ENCODE measurements at places on chromosomes 1 and 21. TPM values are rescaled to one million over a fixed set of nuclear protein-coding genes. Genes with fewer than 3 reads are reported as not detected.

DNA sequence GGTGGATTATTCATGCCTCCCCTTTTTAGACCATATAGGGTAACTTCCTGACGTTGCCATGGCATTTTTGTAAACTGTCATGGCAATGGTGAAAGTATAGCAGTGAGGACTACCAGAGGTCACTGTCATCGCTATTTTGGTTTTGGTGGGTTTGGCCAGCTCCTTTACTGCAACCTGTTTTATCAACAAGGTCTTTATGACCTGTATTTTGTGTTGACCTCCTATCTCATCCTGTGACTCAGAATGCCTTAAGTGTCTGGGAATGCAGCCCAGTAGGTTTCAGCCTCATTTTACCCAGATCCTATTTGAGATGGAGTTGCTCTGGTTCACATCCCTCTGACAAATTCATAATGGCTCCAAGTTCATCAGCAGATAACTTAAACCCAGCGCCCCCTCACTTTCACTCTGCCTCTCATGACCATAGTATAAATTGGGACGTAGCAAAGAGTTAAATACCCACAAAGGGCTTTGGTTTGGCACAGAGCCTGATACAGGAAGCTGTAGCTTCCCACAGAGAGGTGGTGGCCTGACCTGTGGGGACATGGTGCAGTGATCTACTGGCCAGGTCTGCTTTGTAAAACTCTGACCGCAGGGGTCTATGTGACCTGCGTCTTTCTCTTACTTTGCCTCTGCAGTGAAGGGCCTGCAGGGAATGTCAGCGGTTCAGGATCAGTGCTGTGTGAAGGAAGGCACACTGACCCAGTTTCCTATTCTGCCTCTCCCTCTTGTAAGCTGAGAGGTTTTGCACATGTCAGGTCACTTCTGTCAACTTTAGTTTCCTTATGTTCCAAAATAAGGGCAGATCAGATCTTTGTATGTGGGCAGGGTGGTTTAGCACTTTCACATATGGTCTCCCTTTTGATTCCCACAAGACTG lies 78.1 kb upstream of the ZNF644 start:
- no peak overlapping the region for H3K27ac ChIP-seq
- H3K27me3 ChIP-seq = peaks cover 5% of the 10 kb centered on the region
- peaks cover 6% of the 10 kb centered on the region for H3K4me1 ChIP-seq
- no peak for DNase-seq
- peak overlapping the region; percentile 12 for H3K4me3 ChIP-seq

- no peak overlapping the region for H3K4me3 ChIP-seq
- H3K27me3 ChIP-seq = peaks cover 27% of the 10 kb centered on the region
- H3K36me3 ChIP-seq = peaks cover 3% of the 10 kb centered on the region
- no peak for DNase-seq
- no peak overlapping the region for H3K27ac ChIP-seq
Observed at GRCh38 chr21:45583831-45584509, 41.7 kb upstream of the SLC19A1 start.

- H3K36me3 ChIP-seq = no peaks in the 10 kb centered on the region
- no peak overlapping the region for H3K27ac ChIP-seq
- H3K4me1 ChIP-seq = no peaks in the 10 kb centered on the region
- peaks cover 2% of the 10 kb centered on the region for H3K27me3 ChIP-seq
- no peak overlapping the region for H3K4me3 ChIP-seq
- DNase-seq = no peak
Observed at GRCh38 chr1:18201997-18202719, 94.6 kb downstream of the IGSF21 start.

DNA sequence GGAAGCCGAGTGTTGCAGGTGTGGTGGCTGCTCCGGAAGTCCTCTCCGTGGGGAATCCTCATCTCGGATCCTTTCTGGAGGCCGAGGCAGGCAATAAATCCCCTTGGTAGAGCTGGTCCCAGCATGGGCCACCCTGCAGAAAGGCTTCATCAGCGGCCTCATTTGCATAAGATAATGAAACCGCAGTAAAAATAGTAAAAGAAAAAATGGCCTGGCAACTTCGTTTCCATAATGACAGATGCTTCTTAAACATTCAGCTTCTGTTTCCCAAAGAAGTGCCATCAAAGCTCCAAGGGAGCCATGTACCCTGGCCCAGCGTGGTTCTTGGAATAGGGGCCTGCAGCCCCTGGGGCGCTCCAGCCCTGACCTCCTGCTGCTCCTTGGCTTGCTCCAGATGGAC lies 244.1 kb downstream of the GRIK3 start:
- no peaks in the 10 kb centered on the region for H3K4me1 ChIP-seq
- no peaks in the 10 kb centered on the region for H3K36me3 ChIP-seq
- DNase-seq = no peak
- H3K4me3 ChIP-seq = no peak overlapping the region

- H3K36me3 ChIP-seq = no peaks in the 10 kb centered on the region
- no peak overlapping the region for H3K4me3 ChIP-seq
- peaks cover 4% of the 10 kb centered on the region for H3K27me3 ChIP-seq
- DNase-seq = no peak
- H3K27ac ChIP-seq = no peak overlapping the region
Observed at GRCh38 chr21:39011911-39012310, 171.3 kb downstream of the PSMG1 start.

- DNase-seq = no peak
- no peak overlapping the region for H3K27ac ChIP-seq
- peaks cover 5% of the 10 kb centered on the region for H3K27me3 ChIP-seq
- H3K4me3 ChIP-seq = no peak overlapping the region
- no peaks in the 10 kb centered on the region for H3K4me1 ChIP-seq
Observed at GRCh38 chr1:182910143-182910542, 42.8 kb downstream of the SHCBP1L start.

DNA sequence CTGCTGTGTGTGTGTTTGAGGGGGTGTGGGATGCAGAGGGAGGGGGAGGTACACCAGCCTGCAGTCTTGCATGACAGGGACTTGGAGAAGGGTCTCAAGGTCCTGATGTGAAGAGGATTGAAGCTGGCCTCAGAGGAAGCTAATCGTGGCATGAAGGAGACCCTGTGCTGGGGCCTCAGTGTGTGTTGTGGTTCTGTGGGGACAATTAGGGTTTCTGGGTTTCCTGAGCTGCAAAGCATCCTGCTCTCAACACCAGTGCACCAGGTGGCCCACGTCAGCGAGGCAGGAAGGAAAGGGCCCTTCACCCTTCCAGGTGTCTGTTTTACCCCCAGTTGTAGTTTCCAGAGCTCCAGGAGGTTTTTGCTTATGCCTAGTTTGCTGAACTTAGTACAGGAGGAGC lies 52.8 kb downstream of the TENT5C start:
- H3K27me3 ChIP-seq = no peaks in the 10 kb centered on the region
- peak overlapping the region; percentile 86 for H3K27ac ChIP-seq
- peaks cover 93% of the 10 kb centered on the region for H3K4me1 ChIP-seq
- peak; percentile 74 for DNase-seq

Gene LINGO4
- total RNA-seq = 0.14 TPM

DNA sequence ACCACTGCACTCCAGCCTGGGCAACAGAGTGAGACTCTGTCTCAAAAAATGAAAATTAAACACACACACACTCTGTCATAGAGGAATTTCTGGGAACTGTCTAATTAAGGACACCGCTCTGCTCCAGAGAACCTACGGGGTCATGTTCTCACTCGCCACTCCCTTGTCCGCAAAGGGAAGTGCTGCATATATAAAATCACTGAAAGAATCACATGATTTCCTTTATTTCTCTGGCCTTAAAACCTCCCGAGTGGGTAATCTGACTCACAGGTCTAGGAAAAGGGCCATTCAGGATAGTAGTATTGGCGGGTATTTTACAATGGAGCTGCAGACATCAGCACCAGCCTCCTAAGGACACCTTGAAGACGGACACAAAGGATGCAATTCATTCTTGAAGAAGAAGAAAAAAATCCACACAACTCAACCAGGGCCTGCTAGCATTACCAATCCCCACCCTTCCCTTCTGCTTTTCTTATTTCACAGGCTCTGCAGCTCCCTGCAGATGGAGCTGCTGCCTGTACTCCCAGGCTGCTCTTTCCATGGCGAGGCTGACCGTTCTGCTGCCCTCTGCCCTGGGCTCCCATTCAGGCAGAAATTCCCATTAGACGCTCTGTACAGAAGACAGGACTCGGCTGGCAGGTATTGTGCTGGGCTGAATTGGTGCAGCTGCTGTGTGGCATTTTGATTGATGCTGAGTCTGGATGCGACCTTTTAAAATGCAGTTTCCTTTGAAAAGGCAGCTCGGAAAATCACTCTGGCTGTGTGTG lies 53.3 kb upstream of the FAM89A start:
- peaks cover 24% of the 10 kb centered on the region for H3K27me3 ChIP-seq
- no peaks in the 10 kb centered on the region for H3K4me1 ChIP-seq
- H3K36me3 ChIP-seq = no peaks in the 10 kb centered on the region
- no peak overlapping the region for H3K27ac ChIP-seq
- no peak overlapping the region for H3K4me3 ChIP-seq

Gene CD164L2
- not detected for total RNA-seq
